Bronchial smooth muscle cell (primary cell): ENCODE measurements at places on chromosomes 2 and 18. TPM values are rescaled to one million over a fixed set of nuclear protein-coding genes. Genes with fewer than 3 reads are reported as not detected.

Gene ING5
- 25.2 and 29.7 TPM in 2 replicates for total RNA-seq

Gene BAZ2B
- total RNA-seq = 53.0 and 65.8 TPM in 2 replicates

Gene APCDD1
- not detected in 2 replicates for total RNA-seq

Gene LYG2
- total RNA-seq = not detected in 2 replicates

Gene DLGAP1
- 0.32 and 0.34 TPM in 2 replicates for total RNA-seq

Gene CD226
- 0.16 and 0.34 TPM in 2 replicates for total RNA-seq

Gene HMSD
- total RNA-seq = not detected in 2 replicates

Gene B3GNT7
- total RNA-seq = under 0.01 and 0.09 TPM in 2 replicates

Gene RIT2
- total RNA-seq = not detected in 2 replicates

Gene TOGARAM2
- total RNA-seq = 0.09 and 0.47 TPM in 2 replicates

Gene RNF125
- total RNA-seq = 1.0 and 2.5 TPM in 2 replicates

Gene CXCR1
- total RNA-seq = not detected in 2 replicates

Gene CKAP2L
- 0.17 and 1.3 TPM in 2 replicates for total RNA-seq

Gene MBOAT2
- 42.6 and 63.5 TPM in 2 replicates for total RNA-seq

Gene GKN2
- total RNA-seq = not detected in 2 replicates

Gene MOCOS
- total RNA-seq = 2.2 and 4.3 TPM in 2 replicates

Gene TTR
- total RNA-seq = not detected in 2 replicates

Gene EGR4
- under 0.01 TPM in 1 of 2 replicates, not detected in the other for total RNA-seq

Gene MLPH
- total RNA-seq = 2.8 and 5.4 TPM in 2 replicates

Gene KHK
- 0.32 and 1.3 TPM in 2 replicates for total RNA-seq

Gene TXNDC2
- 0.16 TPM in 1 of 2 replicates, not detected in the other for total RNA-seq

Gene ACYP2
- 9.0 and 15.6 TPM in 2 replicates for total RNA-seq

Gene CHRND
- not detected in 2 replicates for total RNA-seq

Gene PARD3B
- 6.6 and 17.0 TPM in 2 replicates for total RNA-seq

Gene FOSL2
- 26.6 and 33.7 TPM in 2 replicates for total RNA-seq

Gene LCT
- under 0.01 and 0.09 TPM in 2 replicates for total RNA-seq

Gene RAD51AP2
- not detected in 2 replicates for total RNA-seq

Gene NEUROD1
- not detected in 2 replicates for total RNA-seq

Gene ZNF385B
- total RNA-seq = under 0.01 TPM in 1 of 2 replicates, not detected in the other

Gene CYP27C1
- total RNA-seq = under 0.01 TPM in 1 of 2 replicates, not detected in the other

Gene TLX2
- total RNA-seq = 1.4 TPM in 2 replicates

Gene NYAP2
- not detected in 2 replicates for total RNA-seq

Gene TMEM37
- 0.32 and 0.60 TPM in 2 replicates for total RNA-seq

Gene SERPINB11
- total RNA-seq = not detected in 2 replicates

Gene CDH2
- 9.8 and 10.5 TPM in 2 replicates for total RNA-seq

Gene SP140
- 0.32 and 0.34 TPM in 2 replicates for total RNA-seq

Gene BOD1L2
- not detected in 2 replicates for total RNA-seq

Gene CD8A
- not detected in 2 replicates for total RNA-seq

Gene CDH7
- total RNA-seq = not detected in 2 replicates

Gene COL4A4
- 0.16 and 0.17 TPM in 2 replicates for total RNA-seq

Gene PDCL3
- total RNA-seq = 8.8 and 9.3 TPM in 2 replicates

Gene C1GALT1C1L
- 0.34 and 0.79 TPM in 2 replicates for total RNA-seq

Gene SRD5A2
- not detected in 2 replicates for total RNA-seq

Gene SKOR2
- not detected in 2 replicates for total RNA-seq

Gene POTEJ
- total RNA-seq = not detected in 2 replicates

Gene HDAC4
- 14.9 and 19.7 TPM in 2 replicates for total RNA-seq

Gene ACTG2
- total RNA-seq = 0.60 and 0.95 TPM in 2 replicates

Gene TET3
- total RNA-seq = 1.7 and 2.8 TPM in 2 replicates

Gene TMEM198
- 0.95 and 1.3 TPM in 2 replicates for total RNA-seq

Gene DSG4
- not detected in 2 replicates for total RNA-seq

Gene EML6
- 0.17 and 0.63 TPM in 2 replicates for total RNA-seq

Gene EHBP1
- 178 and 184 TPM in 2 replicates for total RNA-seq

Gene SKA1
- 0.52 and 0.95 TPM in 2 replicates for total RNA-seq

Gene ERICH2
- 1.2 TPM in 1 of 2 replicates, not detected in the other for total RNA-seq

Gene DHRS9
- 1.3 TPM in 1 of 2 replicates, not detected in the other for total RNA-seq

Gene CERKL
- 0.09 TPM in 1 of 2 replicates, not detected in the other for total RNA-seq

Gene SOX11
- not detected in 2 replicates for total RNA-seq

Gene RSAD2
- under 0.01 and 0.47 TPM in 2 replicates for total RNA-seq

Gene NEB
- total RNA-seq = under 0.01 and 0.09 TPM in 2 replicates
